Aorta (tissue), 5 donors: ENCODE measurements at places on chromosomes 3 and 15. TPM values are rescaled to one million over a fixed set of nuclear protein-coding genes. Genes with fewer than 3 reads are reported as not detected.
A peak's percentile ranks its signal among the peaks of the same experiment; 100 is the strongest.

The PRRT3 gene
- 2.1 TPM for total RNA-seq

The ZNF654 gene
- 18.0 TPM for total RNA-seq

The PCOLCE2 gene
- 83.3 TPM for total RNA-seq

GRCh38 chr3:149288655-149289054 is 44.8 kb downstream of the TM4SF18 start:
- DNase-seq = no peak
- no peaks in the 10 kb centered on the region for H3K4me1 ChIP-seq
- H3K36me3 ChIP-seq = no peaks in the 10 kb centered on the region
- no peak overlapping the region for H3K4me3 ChIP-seq
- H3K27ac ChIP-seq = no peak overlapping the region

- no peaks in the 10 kb centered on the region for H3K36me3 ChIP-seq
- DNase-seq = no peak
Observed at GRCh38 chr3:142614059-142614626, 17.9 kb downstream of the PLS1 start.

GRCh38 chr3:192731233-192731632 is 3.9 kb upstream of the FGF12 start:
- no peak overlapping the region for H3K4me3 ChIP-seq
- H3K4me1 ChIP-seq = peaks cover 2% of the 10 kb centered on the region

The SLC51B gene
- total RNA-seq = not detected

- H3K4me1 ChIP-seq = no peaks in the 10 kb centered on the region
- no peak overlapping the region for H3K27ac ChIP-seq
- no peaks in the 10 kb centered on the region for H3K27me3 ChIP-seq
- DNase-seq = no peak
- H3K36me3 ChIP-seq = no peaks in the 10 kb centered on the region
Observed at GRCh38 chr3:150130404-150131100, 159.9 kb upstream of the PFN2 start.

DNA sequence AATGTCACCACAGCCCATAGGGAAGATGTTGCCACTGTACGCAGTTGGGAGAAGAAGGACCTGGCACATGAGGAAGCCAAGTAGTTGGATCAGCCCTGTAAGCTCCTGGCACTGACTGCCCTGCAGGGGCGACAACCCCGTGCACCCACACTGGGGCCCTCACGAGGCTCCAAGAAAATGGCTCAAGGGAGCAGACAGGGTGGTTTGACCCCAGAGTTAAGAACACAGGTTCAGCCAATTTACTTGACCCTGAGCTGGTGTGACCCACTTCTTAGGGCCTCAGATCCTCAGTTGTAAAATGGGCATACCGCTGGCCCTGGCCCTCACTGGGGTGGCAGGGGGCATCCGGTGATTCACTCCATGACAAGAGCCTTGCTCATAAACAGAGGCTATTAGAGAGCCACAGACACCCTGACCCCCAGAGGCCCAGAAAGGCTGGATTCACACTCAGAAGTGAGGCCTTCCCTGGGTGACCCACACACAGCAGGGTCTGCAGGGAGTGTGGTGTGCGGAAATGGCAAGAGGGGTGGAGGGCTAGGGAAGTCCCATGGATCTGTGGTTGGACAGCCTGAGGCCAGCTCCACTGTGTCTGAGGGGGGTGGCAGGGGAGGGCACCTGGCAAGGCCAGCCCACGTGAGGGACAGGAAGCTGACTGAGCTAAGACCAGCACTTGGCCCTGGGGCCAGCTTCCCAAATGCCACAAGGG is 1.7 kb upstream of the HHATL start:
- no peak overlapping the region for H3K4me3 ChIP-seq
- H3K4me1 ChIP-seq = no peaks in the 10 kb centered on the region
- H3K27me3 ChIP-seq = no peaks in the 10 kb centered on the region

DNA sequence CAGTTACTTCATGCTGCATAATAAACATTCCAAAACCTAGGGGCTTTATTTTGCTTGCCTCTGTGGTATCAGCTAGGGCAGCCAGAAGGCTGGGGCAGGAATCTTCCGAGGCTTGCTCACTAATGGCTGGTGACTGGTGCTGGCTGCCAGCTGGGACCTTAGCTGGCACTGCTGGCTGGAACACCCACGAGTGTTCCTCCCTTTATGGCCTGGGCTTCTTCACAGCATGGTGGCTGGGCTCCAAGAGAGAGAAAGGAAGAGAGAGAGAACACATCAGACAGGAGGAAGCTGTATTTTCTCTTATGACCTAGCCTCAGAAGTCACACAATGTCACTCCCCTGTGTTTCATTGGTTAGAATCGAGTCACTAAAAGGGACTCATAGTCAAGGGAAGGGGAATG is 23.9 kb upstream of the CDCP1 start:
- H3K36me3 ChIP-seq = no peaks in the 10 kb centered on the region
- H3K27ac ChIP-seq = no peak overlapping the region
- DNase-seq = no peak
- H3K4me1 ChIP-seq = no peaks in the 10 kb centered on the region
- H3K4me3 ChIP-seq = no peak overlapping the region
- H3K27me3 ChIP-seq = no peaks in the 10 kb centered on the region

The PDCD6IP gene
- total RNA-seq = 232 TPM

DNA sequence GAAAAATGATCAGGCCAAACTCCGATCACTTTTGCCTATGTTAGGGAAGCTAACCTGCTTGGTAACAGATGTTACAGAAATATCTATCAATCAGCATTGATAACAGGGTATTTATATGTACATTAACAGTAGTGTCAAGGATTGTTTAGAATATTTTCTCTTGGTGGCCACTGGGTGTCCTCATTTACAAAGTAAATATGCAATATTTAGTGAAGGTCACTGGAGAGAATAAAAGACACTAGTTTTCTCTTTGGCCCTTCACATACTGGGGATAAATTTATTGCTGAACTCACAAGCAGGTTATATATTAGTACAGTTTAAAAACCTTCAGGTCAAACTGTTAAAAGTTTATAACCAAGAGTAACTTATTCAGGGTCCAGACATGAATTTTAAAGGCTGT is 69.0 kb downstream of the TIGIT start:
- H3K4me1 ChIP-seq = peaks cover 3% of the 10 kb centered on the region
- H3K4me3 ChIP-seq = no peak overlapping the region
- H3K27ac ChIP-seq = no peak overlapping the region
- no peak for DNase-seq
- no peaks in the 10 kb centered on the region for H3K27me3 ChIP-seq
- no peaks in the 10 kb centered on the region for H3K36me3 ChIP-seq

- H3K27ac ChIP-seq = no peak overlapping the region
- no peaks in the 10 kb centered on the region for H3K27me3 ChIP-seq
- no peak overlapping the region for H3K4me3 ChIP-seq
- H3K4me1 ChIP-seq = peaks cover 2% of the 10 kb centered on the region
Observed at GRCh38 chr3:106261396-106261795, 392.6 kb upstream of the CBLB start.

DNA sequence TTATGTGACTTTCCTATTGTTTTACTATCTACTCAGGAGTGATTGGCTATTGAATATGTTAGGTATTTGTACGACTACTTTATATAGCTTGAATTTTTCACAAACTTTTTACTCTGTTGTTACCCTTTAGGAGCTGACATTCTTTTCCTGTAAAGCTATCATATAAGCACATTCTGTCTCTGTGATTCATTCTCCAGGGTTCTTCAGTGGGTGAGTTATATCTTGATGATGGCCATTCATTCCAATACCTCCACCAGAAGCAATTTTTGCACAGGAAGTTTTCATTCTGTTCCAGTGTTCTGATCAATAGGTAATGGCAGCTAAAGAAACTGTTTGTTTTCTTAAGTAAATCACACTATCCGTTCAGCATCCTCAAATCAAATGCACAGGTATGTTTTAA is 10.1 kb upstream of the CAPN3 start:
- DNase-seq = no peak
- H3K27ac ChIP-seq = no peak overlapping the region
- H3K4me1 ChIP-seq = no peaks in the 10 kb centered on the region
- no peaks in the 10 kb centered on the region for H3K27me3 ChIP-seq

DNA sequence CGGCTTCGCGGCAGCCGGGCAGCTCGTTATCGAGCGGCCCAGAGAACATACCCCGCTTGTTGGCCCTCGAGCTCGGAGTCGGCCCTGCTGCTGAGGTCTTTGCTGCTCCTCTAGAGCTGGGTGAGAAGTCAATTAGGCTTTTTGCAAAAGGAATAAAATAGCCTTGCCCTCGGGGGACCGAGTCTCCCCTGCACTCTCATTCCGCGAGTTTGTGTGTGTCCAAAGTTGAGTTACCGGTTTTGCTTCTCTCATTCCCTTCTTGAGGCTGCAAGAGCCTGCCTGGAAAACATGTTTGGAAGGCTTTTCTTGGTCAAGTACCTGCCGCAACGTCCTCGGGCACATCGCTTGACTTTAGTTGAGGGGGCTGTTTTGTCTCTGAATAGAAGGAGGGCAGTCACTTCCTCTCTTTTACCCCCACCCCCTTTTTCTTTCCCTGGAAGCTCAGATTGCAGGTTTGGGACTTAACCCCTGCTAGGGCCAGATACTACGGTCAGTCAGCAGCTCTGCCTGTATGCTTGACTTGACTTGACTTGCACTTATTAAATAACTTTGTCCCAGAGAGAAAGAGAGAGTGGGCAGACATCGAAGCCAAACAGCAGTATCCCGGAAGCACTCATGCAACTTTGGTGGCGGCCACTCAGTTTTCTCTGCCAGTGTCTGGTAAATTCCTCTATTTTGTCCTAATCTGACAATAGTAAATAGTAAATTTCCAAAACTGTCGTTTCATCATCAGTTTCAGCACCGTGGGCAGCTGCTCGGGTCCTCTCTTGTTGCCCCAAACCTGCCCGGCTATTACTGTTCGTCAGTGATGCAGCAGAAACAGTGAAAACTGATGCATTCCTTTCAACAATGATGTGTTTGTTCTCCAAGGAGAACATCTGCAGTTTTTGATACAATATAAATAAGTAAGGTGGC is 609 bp downstream of the RNF13 start:
- peak overlapping the region; percentile 46 for H3K4me3 ChIP-seq
- H3K4me1 ChIP-seq = no peaks in the 10 kb centered on the region
- peak overlapping the region; percentile 83 for H3K27ac ChIP-seq
- no peaks in the 10 kb centered on the region for H3K36me3 ChIP-seq
- H3K27me3 ChIP-seq = no peaks in the 10 kb centered on the region

DNA sequence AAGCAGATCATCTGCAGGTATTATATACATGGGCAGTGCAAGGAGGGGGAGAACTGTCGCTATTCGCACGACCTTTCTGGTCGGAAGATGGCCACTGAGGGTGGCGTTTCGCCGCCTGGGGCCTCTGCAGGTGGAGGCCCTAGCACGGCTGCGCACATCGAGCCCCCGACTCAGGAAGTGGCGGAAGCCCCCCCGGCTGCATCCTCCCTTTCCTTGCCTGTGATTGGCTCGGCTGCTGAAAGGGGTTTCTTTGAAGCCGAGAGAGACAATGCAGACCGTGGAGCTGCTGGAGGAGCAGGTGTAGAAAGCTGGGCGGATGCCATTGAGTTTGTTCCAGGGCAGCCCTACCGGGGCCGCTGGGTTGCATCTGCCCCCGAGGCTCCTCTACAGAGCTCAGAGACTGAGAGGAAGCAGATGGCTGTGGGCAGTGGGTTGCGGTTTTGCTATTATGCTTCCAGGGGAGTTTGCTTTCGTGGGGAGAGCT is 639 bp downstream of the MKRN3 start:
- no peak overlapping the region for H3K27ac ChIP-seq
- no peaks in the 10 kb centered on the region for H3K4me1 ChIP-seq
- no peak for DNase-seq
- no peaks in the 10 kb centered on the region for H3K36me3 ChIP-seq
- H3K4me3 ChIP-seq = peak overlapping the region; percentile 1

GRCh38 chr3:14915636-14916222 is 31.7 kb upstream of the NR2C2 start:
- no peak overlapping the region for H3K27ac ChIP-seq
- no peaks in the 10 kb centered on the region for H3K36me3 ChIP-seq
- no peaks in the 10 kb centered on the region for H3K4me1 ChIP-seq
- no peak for DNase-seq

The FEZF2 gene
- not detected for total RNA-seq

GRCh38 chr3:60475096-60475495 is 776.2 kb downstream of the FHIT start:
- no peak for DNase-seq
- H3K27me3 ChIP-seq = no peaks in the 10 kb centered on the region
- no peak overlapping the region for H3K4me3 ChIP-seq
- no peak overlapping the region for H3K27ac ChIP-seq
- no peaks in the 10 kb centered on the region for H3K4me1 ChIP-seq

DNA sequence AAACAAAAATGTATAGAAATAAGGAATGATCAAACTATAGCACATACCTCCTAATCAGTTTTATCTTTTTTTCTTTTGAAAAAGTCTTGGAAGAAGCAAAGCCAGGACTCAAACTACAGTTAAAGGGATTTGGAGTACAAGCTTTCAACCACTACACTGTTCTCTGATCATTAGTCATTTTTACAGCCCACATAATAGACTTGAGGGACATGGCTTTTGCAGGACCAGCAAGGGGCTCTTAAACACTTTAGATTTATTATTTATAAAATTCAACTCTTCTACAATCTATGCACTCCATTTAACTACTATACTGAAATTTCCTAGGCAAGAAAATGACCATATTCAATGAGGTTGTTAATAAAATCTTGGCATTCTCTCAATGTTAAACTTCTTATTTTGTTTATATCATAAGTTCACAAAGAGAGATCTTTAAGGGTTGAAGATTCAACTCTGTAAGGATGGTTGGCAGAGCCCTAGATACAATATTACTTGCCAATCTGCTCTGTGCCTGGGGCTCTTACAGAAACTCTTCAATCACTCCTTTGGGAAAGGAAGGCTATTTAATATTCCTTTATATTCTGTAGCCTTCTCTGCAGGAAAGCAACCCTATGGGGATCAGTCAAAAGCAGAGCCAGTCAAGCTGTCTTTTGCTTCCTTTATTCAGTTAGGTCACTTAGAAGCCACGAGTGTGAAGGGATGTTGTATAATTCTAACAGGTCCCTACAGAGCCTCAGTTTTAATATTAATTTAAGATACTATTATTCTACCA is 557.7 kb upstream of the SGO1 start:
- no peaks in the 10 kb centered on the region for H3K4me1 ChIP-seq
- H3K27ac ChIP-seq = no peak overlapping the region
- DNase-seq = no peak
- no peak overlapping the region for H3K4me3 ChIP-seq
- H3K27me3 ChIP-seq = no peaks in the 10 kb centered on the region

GRCh38 chr15:29900237-29901189 is 78.2 kb upstream of the TJP1 start:
- DNase-seq = no peak
- no peaks in the 10 kb centered on the region for H3K4me1 ChIP-seq
- H3K27me3 ChIP-seq = no peaks in the 10 kb centered on the region
- no peak overlapping the region for H3K27ac ChIP-seq

DNA sequence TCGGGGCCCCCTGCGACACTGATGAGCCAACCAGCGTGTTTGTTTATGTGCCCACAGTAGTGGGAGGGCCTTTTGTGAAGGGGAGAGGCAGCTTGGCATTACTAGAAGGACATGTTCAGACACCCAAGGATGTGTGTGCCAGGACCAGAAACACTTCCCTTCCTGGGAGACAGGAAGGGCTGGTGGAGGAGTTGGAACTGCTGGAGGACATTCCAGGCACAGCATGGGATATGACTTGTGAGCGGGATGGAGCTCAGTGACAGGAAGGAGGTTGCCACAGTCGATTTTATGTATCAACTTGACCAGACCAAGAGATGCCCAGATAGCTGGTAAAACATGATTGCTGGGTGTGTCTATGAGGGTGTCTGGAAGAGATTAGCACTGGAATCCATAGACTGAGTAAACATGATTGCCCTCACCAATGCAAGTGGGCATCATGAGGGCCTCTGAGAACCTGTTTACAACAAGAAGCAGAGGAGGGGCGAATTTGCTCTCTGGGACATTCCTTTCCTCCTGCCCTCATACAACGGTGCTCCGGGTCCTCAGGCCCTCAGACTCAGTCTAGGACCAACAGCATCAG is 106.4 kb upstream of the TLE3 start:
- H3K4me3 ChIP-seq = no peak overlapping the region
- H3K36me3 ChIP-seq = no peaks in the 10 kb centered on the region
- no peaks in the 10 kb centered on the region for H3K27me3 ChIP-seq
- no peak for DNase-seq
- no peak overlapping the region for H3K27ac ChIP-seq
- no peaks in the 10 kb centered on the region for H3K4me1 ChIP-seq
